NK-92 treated with Interleukin-12 subunit alpha and Interleukin-12 subunit beta, amount 100 ng/mL, for 24 hours (cell line): ENCODE measurements at places on chromosomes 7 and 10.

DNA sequence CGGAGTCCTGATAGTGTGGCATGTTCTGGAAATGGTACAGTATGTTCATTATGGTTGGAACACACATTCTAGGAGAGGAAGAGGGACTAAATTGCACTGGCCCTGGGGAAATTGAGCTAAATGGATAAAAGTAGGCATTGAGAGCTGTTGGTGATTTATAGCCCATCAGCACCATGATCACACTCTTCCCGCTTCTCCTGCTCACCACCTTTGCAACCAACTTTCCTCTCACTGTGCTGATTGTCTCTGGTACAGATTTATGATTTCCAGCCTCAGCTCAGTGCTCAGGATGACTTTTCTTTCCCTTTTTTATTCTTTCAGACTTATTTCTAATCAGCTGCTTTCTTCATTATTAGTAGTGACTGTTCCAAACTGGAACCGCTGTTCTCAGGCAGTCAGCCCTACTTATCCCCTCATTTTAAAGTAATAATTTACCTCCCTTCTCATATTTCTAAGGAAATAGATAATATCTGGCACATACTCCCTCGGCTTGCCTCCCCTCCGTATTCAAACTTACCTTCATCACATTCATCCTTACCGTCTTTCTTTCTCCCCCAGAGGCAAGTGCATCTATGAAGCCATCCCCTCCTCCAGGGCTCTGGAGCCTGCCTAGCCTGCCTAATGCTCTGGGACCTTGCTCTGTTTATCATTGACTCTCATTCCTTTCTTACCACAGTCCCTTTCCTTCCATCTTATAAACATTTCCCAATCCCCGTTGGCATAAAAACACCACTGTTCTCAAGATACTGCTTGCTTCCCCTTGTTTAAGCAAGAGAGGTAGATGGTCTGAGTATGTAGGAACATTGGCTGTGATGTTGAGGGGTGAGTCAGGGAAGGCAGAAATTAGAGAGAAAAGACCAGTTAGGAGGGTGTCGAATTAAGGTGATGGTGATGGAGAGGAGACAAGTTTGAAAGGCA is 51.6 kb upstream of the RPA3 start:
- no peak for DNase-seq

DNA sequence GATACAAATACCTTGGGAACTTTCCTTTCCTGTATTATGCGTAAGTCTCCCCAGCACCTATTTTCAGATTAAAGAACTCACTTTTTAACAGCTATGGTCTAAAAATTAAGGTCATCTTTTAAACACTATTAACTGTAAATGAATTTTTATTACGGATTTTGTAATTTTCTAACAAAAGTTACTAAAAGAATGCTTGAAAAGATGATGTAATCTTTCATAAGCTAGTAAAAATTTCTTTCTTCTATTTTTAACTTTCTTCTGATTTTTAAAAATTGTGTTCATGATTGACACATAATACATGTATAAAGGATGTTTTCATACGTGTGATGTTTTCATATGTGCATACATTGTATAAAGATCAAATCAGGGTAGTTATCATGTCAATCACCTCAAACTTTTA is 291.2 kb upstream of the MBL2 start:
- DNase-seq: no peak

DNA sequence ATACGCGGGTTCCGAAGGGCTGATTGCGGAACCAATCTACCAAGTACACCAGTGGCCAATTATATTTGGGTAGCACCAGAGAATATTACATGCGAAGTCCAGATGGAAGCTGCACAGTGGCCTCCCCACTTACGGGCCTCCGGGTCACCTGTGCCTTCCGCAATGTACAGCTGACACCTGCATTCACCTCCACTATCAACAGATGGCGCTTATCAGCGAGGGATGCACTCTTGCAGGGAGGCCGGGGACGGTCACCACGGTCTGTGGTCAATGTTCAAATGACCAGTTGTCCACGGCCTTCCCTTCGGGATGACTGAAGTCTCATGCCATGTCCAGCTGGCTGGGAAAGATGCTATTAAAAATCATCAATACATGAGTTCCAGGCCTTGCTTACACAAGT is 47.6 kb downstream of the SLIT1 start:
- no peak for DNase-seq

- DNase-seq: no peak
Measured at GRCh38 chr7:151592868-151593486, 73.3 kb upstream of the RHEB start.

GRCh38 chr7:6480323-6480660 is 32.5 kb upstream of the DAGLB start:
- no peak for DNase-seq
